ENCODE measurements at places on chromosomes 2 and 18.

- no peak for DNase-seq
These were observed 93.8 kb downstream of the FIGN start for GRCh38 chr2:163641986-163642385.

GRCh38 chr2:174776223-174776622 is 12.0 kb upstream of the CHRNA1 start:
- DNase-seq: no peak

GRCh38 chr2:109710505-109711229 is 83.4 kb upstream of the RGPD5 start:
- DNase-seq: no peak

GRCh38 chr18:37006742-37007141 is 177.8 kb downstream of the KIAA1328 start:
- DNase-seq: no peak

DNA sequence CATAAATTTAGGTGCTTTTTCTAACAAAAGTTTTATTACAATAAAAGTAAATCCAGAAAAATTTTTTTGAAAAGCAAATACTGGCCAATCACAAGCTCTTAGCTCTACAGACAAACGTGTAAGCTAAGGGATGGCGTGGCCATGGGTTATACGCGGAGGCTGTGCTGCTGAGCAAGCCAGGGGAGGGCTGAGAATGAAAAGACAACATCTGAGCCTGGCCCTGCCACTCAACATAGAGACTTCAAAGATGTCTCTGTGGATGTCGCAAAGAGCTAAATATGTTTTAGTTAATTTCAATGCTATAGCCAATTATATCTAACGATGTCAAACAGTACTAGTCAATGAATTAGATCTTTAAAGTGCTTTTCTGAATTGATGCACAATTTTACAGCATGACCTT is 33.3 kb upstream of the NT5DC4 start:
- no peak for DNase-seq

- no peak for DNase-seq
These were observed 129.1 kb upstream of the DNMT3A start for GRCh38 chr2:25470806-25471205.

GRCh38 chr2:85540133-85540648 is 1.2 kb downstream of the MAT2A start:
- no peak for DNase-seq

GRCh38 chr2:45178359-45178758 is 169.1 kb upstream of the SIX2 start:
- no peak for DNase-seq
